Activated CD4-positive, CD25-positive, alpha-beta regulatory T cell (primary cell): ENCODE measurements at places on chromosomes 11 and 22.

DNA sequence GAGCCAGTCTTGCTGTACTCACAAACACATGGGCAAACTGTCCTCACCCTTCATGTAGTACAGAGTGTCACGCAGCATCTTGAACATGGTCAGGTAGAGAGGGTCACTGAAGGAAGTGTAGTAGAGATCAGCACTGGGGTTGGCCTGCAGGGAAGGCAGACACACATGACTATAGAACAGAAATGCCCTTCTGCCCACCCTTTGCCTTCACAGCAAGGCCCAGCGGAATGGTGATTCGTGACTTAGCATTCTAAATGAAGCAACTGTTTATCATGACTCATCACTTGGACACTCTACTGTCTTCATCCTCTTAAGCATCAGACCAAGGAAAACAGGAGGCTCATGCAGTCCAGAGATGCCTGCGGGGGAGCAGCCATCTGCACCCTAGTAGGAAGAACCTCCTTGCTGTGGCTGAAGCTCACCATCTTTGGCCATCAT, 33.4 kb downstream of the SERPIND1 start:
- no peak for DNase-seq

GRCh38 chr11:114280696-114281095, 15.5 kb upstream of the NNMT start:
- no peak for DNase-seq

GRCh38 chr11:1237128-1237580, 14.3 kb downstream of the MUC5B start:
- DNase-seq = no peak

DNA sequence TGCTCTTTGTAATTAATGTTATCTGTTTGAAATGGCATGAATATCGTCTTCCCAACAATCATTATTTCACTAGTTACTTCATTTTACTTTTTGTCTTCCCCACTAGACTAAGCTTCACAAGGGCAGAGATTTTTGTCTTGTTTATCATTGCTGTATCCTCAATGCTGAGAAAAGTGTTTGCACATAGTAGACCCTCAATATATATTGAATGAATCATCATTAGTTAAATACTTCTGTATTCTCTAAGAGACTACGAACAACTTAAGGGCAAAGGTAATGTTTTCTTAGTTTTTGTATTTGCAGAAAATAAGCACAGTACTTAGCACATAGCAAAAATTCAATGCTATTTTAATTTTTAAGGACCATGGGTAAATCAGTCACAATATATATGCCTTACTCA, 95.9 kb downstream of the CCDC73 start:
- DNase-seq = no peak

DNA sequence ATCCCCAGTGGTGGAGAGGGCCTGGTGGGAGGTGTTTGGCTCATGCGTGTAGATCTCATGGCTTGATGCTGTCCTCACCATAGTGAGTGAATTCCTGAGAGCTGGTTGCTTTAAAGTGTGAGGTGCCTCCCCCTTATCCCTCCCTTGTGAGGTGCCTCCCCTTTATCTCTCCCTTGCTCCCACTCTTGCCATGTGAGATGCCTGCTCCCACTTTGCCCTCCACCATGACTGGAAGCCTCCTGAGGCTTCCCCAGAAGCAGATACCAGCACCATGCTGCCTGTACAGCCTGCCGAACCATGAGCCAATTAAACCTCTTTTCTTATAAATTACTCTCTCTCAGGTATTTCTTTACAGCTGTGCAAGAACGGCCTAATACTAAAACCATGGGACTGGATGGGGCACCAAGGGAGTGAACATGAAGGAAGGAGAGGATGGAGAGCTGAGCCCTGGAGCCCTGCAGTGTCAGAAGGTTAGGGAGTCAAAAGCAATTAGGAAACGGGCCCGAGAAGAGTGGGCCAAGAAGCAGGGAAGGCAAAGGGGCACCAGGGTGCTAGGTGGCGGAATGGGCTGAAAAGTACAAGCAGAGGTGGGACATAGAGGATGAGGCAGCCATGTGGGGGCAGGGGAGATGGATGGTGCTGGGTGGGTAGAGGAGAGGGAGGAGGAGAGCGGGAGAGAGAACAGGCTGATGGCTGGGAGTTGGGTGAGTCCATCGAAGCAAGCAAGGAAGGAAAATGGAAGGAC, 9.4 kb downstream of the IFITM10 start:
- DNase-seq = no peak

DNA sequence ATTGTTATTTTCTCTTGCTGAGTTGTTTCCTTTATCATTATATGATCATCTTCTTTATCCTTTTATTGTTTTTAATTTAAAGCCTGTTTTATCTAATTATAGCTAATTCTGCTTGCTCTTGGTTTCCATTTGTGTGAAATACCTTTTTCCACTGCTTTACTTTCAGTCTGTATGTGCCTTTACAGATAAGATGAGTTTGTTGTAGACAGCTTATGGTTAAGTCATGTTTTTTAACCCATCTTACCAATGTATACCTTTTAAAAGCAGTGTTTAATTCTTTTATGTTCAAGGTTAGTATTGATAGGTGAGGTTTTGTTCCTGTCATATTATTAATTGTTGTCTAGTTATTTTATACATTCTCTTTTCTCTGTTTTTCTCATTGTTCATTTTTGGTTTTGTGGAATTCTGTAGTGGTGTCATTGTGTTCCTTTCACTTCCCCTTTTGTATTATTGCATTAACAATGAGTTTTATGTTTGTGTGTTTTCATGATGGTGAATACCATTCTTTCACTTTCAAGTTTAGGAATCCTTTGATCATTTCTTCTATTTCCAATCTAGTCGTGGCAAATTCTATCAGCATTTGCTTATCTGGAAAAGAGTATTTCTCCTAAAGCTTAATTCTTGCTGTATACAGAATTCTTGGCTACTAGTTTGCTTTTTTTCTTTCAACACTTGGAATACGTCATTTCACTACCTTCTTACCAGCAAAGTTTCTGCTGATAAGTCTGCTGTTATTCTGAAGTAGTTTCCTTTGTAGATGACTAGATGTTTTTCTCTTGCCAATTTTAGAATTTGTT, 21.8 kb downstream of the OR5AN1 start:
- DNase-seq = no peak

DNA sequence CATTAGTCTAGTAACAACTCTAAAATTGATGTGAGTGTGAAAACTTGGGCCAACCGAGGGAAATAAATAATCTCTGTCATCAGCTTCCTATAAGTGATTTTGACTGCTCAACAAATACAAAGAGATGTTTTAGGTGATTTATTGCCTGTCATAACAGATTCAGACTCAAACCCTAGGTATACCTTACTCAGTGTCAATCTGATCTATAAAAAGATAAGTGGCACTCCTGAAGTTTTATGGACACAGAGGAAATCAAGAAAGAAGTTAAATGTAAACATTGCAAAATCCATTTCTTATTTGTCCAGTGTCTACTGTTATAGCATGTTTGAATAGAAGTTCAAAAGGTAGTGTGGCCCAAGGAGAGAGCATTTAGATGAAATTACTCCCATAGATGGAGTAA, 30.4 kb upstream of the TYR start:
- DNase-seq = no peak

GRCh38 chr11:44767421-44767820, 40.7 kb downstream of the TSPAN18 start:
- DNase-seq = no peak

DNA sequence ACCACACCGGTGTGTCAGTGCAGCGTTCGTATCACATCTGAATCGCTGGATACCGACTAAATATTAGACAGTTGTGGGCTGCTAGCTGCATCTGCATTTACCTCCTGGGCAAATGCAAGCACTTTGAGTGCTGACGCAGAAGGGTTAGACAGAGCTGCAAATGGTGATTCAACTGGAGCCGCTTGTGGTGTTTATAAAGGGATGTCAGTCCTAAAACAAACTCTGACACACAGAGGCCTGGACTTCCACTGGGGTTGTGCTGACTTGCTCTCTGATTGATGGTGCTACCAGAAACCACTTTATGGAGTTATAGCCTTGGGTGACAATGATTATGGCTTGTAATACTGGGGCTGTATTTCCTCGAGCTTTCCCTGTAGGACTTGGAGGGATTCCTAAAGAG, 374.4 kb downstream of the NTM start:
- no peak for DNase-seq

DNA sequence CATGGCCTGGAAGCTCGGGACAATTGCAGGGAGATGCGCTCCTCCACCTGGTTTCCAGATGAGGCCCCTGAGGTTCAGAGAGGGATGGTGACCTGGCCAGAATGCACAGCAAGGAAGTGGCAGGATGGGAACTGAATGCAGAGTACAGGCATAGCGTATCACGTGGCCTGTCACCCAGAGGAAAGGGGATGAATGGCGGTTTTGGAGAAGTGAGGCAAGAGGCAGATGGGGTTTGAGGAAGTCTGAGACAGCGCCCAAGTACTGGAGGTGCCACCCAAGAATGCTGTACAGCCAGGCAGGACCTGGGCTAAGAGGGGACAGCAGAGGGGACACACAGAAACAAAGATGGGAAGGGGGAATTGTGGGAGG, 4.9 kb downstream of the RAB3IL1 start:
- no peak for DNase-seq

DNA sequence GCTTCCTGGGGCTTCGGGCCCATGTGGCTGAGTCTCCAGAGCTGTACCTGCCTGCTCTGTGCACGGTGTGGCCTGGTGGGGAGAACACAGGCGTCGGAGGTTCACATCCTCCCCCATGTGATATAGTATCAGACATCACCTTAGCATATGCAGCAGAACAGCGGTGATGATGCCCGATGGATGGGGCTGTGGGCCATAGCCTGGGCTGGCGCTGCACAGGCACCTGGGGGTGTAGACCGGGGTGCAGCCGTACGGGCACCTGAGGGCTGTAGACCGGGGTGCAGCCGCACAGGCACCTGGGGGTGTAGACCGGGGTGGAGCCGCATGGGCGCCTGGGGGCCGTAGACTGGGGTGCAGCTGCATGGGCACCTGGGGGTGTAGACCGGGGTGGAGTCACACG, 29.2 kb downstream of the NADSYN1 start:
- DNase-seq = no peak

DNA sequence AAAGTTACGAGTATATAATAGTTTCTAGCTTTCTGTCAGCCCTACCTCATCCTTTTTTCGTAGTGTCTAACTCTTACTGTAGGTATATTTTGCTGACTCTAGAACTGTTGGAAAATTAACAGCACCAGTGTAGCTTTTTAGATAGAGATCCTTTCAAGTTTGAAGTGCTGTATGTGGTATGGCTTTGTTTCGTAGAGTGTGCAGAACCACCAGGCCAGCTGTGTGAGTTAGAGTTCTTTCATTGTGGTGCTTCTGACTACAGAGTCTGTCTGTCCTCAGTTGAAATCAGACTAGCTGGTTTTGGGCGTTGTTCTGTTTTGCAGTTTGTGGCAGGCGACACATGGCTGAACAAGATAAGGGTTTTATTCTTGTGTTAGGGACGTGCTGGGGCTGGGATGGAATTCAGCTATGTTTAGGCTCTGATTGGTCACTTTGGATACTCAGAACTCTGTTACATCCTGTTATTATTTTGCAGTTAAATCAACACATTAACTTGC, 3.2 kb downstream of the ARHGEF12 start:
- no peak for DNase-seq

DNA sequence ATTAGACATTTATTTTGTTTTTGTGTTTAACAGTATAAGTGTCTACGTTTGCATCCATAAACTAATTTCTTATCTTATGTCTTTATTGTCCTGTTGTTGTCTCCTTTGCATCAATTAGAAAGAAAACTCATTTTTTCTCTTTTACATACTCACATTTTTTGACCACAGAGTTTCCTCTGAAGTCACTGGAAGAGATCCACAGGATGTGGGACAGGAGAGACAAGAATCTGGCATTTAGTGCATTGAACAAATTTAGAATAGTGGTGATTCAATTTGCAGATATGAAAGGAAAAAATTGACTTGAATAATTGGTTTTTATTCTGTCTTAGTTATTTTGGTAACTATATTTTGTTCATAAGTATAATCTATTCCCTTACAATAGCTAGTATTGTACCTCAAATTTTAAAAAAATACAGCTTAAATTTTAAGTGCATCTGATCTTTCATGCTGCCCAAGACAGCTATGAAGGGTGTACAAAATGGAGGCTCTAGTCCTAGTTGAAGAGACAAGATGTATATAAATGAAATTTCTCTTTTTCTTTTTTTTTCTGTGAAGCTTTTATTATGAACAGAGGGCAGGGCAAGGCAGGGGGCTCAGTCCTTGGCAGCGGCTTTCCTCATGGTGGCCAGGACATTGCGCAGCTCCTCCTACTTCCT, 24.4 kb downstream of the HORMAD2 start:
- DNase-seq = no peak

DNA sequence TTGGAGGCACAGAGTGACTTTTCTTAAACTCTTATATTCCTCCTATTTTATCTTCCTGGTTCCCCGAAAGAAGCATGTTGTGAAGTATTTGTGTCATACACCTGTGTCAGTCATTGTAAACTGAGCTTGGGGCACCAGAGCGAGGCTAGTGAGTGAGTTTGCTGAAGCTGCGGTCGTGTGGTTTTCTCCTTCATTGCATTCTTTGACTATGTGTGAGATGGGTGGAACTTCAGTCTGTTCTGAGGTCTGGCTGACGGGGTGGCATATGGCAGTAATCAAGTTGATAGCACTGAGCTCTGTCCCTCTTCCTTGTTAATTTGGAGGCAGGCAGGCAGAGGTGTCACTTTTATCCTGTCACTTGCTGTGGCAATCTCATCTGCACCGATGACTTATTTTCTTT, 4.2 kb downstream of the VPS26B start:
- no peak for DNase-seq

DNA sequence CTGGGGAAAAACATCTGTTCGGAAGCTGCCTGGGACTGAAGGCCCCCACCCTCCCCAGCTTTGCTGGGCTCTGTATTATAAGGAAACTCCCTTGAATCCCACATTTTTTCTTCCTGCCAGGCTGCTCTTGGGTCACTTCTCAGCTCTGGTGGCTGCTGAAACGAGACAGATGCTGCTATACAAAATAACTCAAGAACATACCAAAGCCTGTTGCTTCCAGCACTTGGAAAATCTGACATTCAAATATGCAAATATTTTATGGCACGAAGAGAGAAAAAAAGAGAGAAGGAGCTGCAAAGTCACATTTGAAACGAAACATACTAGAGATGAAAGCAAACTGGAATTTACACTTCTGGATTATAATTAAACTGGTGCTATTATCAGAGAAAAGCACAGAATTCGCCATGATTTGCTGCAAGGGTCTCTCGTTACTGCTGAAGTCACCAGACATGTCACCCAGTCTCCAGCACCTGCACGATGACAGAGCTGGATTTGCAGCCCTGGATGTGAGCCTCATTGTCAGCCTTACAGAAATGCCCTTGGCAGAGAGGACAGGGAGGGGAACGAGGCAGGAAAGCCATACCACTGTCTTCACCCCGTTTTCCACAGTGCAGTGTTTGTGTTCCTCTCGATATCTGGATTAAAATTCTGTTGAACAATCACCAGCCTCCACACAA, 47.9 kb upstream of the IGSF9B start:
- no peak for DNase-seq

GRCh38 chr11:112623057-112623456, 338.2 kb upstream of the NCAM1 start:
- DNase-seq = no peak

GRCh38 chr11:45960387-45961095, 38.1 kb downstream of the LARGE2 start:
- DNase-seq = no peak

DNA sequence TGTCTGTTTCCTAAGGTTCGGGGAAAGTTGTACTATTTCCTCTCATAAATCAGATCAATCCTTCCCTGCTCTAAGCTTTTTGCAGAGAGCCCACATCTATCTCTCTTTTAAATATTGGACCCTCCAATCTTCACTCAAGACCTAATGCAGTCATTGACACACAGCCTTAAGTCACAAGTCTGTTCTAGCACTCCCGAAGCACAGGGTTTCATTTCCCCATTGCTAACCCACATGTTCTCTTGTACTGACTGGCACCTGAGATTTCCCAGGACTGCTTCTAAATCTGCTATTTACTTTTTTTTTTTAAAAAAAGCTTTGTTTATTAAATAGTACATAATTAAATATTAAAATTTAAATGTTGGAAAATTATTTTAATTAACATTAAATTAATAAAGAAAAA, 674.7 kb downstream of the TBC1D22A start:
- no peak for DNase-seq
